Stimulated activated CD4-positive, alpha-beta T cell treated with anti-CD3 and anti-CD28 coated beads, Interleukin-4, amount 100 ng/mL, for 48 hours (primary cell): ENCODE measurements at places on chromosomes 4 and X.

DNA sequence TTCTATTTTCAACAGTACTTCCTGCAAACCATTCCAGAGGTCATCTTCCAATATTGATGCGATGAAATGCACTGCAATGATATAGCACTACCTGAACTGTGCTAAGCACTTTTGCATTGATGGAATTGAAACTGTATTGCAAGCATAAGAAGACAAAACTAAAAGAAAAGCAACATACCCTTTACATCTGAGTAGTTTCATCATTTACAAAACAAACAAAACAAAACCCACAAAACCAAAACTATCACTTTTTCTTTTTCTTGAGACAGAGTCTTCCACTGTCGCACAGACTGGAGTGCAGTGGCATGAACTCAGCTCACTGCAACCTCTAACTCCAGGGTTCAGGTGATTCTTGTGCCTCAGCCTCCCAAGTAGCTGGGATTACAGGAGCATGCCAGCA, 120.1 kb upstream of the NAP1L5 start:
- DNase-seq, result no peak

DNA sequence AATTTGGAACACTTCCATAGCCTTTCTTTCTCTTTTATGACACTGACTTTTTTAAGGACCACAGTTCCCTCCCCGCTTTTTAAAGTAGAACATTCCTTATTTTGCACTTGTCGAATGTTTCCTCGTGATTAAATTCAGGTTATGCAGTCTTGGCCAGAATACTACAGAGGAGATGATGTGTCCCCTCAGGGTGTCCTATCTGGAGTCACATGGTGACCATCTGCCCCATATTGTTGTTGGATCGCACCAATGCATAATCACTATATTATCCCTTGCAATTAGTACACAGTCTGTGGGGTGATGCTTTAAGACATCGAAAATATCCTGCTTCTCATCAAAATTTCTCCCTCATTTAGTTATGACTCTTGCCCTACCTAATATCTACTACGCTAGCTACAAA, 27.4 kb downstream of the WDFY3 start:
- no peak for DNase-seq

GRCh38 chr4:139934057-139934707, 219.8 kb downstream of the MAML3 start:
- no peak for DNase-seq

DNA sequence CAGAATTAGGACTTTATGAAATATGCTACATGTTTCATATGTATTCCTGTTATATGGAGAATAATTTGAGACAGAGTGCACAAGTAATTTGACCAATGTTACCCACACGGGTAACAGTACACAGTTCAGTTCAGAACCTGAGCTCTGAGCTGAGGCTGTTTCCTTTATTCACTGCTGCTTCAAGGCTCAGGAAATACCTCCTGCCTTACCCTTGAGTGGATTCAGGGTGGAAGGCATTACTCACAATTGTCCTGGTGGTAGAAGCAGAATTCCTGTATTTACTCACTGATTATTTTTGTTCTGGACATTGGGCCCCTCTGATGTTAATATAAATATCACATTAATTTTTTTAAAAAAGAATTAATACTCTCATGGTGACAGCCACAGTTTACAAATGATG, 73.5 kb upstream of the CAMK2D start:
- no peak for DNase-seq

- DNase-seq, result no peak
These were observed 9.0 kb upstream of the CD99L2 start for GRCh38 chrX:150907474-150907873.

GRCh38 chrX:27976284-27976683, 5.0 kb downstream of the DCAF8L1 start:
- DNase-seq, result no peak
